Thoracic aorta (tissue), 2 donors: ENCODE measurements at places on chromosomes 6 and 20.

GRCh38 chr6:151807513-151808370, at the start of gene ESR1:
Gene ESR1 (plus strand): TSS chr6:151807682. CDS start chr6:151807913, 231 bp downstream.
- no peak for DNase-seq

GRCh38 chr6:141153563-141153962, 979.2 kb upstream of the GJE1 start:
- DNase-seq, result no peak

DNA sequence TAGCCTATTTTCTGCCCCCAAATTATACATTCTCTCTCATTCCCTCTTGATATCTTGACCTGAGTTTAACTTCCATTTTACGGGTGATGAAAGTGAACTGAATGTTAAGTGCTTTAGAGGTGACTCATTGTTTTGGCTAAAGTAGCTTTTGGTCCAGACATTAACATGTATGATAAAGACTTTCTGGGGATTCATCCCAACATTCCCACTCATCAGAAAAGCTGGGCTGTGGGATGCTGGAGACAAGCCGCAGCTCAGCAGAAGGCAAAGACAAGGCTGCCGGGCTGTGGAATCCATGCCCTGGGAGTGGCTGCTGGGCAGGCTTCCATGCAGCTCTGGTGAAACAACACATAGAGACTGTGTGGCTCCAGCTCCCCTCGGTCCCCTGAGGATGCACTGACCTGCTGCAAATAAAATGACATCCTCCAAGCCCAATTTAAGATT, 89.9 kb upstream of the SYNDIG1 start:
- DNase-seq, result no peak

DNA sequence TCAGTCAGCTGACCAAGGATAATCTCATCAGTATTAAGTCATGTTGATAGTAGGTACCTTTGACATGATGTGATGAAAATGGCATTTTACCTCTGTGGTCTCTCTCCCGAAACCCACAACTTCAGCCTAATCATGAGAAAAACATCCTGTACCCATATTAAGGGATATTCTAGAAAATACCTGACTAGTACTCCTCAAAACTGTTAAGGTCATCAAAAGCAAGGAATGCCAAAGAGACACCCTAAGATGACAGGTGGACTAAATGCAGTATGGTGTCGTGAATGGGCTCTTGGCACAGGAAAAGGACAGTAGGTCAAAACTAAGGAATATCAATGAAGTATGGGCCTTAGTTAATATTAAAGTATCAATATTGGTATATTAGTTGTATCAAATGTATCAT, 221.4 kb downstream of the PLCB1 start:
- DNase-seq, result no peak

GRCh38 chr20:7094438-7094997, 327.0 kb downstream of the BMP2 start:
- DNase-seq, result no peak

GRCh38 chr6:21000331-21000801, 466.1 kb downstream of the CDKAL1 start:
- DNase-seq, result no peak

DNA sequence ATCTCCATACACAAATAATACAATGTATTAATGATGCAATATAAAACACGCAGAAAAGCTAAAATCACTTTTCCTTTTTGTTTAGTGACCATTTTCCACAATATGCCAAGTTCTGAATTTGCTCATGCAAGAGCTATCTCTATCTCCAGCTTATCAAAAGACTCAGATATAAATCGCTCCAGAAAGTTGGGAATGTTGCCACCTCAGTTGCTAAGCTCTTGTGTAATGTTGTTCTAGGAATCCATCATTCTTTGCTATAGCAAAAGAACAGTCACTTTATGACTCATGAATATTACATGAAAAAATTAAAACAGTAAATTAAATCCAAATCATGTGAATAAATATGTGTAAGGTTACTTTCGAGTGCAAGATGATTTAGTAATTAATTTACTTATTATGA, 8.7 kb downstream of the PLAGL1 start:
- no peak for DNase-seq
